ENCODE measurements at places on chromosomes 5 and 9.

DNA sequence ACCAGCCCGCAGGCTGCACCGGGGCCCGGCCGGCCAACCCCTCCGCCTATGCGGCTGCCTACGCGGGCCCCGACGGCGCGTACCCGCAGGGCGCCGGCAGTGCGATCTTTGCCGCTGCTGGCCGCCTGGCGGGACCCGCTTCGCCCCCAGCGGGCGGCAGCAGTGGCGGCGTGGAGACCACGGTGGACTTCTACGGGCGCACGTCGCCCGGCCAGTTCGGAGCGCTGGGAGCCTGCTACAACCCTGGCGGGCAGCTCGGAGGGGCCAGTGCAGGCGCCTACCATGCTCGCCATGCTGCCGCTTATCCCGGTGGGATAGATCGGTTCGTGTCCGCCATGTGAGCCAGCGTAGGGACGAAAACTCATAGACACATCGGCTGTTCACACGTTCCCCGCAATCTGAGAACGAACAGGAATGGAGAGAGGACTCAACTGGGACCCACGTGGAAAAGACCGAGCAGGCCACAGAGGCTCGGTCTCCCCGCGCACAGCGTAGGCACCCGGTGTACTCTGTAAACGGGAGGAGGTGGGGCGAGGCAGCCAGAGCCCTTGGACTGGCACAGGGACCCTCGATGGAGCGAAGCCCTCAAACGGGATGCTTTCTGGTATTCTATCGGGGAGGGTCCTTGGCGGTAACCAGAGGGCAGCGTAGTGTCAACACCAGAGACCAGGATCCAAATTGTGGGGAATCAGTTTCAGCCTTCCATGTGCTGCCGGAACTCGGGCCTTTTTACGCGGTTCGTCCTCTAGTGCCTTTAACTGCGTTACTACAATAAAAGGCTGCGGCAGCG, 1.9 kb downstream of the FOXE1 start:
- DNase-seq, result no peak

GRCh38 chr5:81855591-81855990, 104.7 kb upstream of the SSBP2 start:
- no peak for DNase-seq

- DNase-seq, result no peak
Measured at GRCh38 chr5:71937921-71938698, 169.2 kb upstream of the MAP1B start.

DNA sequence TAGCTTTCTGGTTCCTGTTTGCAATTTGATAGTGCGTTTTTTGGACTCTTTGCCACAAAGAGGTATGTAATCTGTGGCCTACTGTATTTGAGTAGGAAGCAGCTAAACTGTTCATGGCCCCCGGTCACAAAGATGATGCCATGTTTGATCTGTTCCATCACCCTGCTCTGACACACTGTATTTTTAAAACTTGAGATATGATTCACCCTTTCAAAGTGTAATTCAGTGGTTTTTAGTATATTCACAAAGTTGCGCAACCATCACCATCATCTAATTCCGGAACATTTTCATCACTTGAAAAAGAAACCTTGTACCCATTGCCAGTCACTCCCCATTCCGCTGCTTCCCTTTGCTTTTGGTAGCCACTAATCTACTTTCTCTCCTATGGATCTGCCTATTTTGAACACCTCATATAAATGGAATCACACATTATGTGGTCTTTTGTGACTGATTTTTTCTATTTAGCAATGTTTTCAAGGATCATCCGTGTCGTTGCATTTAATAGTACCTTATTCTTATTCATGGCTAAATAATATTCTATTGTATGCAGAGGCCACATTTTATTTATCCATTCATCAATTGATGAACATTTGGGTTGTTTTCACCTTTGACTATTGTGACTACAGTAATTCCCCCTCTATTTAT, 141.6 kb downstream of the NR3C1 start:
- DNase-seq, result peak; percentile 81

DNA sequence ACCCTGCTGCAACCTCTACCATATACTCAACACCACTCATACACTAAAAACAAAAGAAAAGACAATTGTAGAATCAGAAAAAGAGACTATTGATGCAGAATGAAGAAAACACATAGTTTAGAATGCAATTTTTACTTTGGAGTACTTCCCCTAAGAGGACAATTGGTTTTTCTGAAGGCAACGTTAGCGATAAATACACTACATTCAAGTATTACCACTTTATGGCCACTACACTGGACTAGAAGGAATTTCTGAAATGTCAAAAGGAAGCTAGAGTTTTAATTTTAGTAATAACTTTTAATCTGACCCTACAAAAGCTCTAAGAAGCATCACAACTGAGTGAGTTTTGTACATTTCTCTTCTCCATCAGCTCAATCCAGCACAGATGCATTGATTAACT, 24.7 kb downstream of the PUM3 start:
- DNase-seq, result no peak

DNA sequence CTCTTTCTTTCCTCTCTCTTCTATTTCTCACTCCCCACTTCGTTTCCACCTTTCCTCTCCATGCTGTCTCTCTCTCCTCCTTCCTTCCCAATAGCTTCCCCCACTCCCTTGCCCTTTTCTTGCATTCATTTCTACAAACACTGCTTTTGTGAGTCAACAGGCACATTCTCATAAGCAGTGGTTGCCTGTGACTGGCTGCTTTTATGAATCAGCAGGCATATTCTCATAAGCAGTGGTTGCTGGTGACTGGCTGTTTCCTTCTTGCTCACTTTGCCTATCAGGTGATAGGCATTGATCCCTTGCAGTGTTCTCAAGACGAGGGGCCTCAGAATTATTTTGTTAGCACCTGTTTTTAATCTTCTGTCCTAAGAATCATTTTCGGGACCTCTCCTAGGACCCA, 116.1 kb upstream of the ACTBL2 start:
- DNase-seq, result peak; percentile 30

DNA sequence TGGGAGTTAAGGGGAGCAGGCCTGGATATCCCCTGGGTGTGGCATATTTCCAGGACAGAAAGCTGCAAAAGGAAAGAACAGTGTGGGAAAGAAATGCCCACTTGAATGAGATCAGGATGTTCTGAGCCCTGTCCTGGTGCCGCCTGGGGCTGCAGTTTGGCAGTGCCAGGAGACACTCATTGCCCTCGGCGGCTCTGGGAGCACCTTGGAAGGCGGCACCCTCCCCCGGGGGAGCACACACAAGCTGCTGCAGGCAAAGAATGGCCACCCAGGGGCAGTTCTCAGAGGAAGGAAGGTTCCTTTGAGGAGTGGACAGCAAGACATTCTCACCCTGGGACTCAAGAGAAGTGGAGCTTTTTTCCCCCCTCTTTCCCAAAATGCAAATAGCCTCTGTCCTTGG, 305.3 kb downstream of the NTRK2 start:
- no peak for DNase-seq

DNA sequence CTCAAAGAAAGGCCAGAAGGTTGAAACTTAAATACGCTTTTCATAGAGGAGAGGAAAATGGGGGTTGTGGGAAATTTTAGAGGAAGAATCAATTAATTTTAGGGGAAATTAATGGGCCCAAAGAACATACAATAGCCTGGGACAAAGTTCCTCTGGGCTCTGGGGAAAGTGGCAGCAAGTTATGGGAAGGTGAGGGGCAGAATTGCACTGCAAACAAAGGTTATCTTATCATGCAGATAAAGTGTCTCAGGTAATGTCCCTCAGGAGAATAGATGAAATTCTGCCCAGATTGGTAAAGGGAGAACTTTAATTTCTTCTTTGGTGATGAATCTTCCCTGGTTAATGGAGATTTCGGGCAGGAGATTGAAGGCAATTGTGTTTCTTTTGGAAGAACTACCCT, 326.1 kb upstream of the SLC24A2 start:
- DNase-seq, result no peak

DNA sequence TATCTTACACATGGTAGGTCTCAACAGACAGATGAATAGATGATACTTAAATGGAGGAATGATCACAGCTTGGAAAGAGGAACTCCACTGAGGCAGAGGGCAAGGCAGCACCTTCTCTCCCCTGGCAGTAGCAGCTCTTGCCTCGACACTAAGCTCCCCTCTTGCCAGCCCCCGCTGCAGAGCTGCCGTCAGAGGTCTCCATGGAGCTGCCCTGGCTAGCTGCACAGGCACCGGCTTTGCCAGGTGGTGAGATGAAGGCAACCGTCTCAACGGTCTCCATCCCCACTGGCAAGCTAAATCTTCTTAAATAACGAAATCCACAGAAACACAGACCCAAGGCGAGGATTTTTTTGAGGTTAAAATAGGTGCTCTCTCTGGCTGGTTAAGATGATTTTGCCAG, 81.2 kb downstream of the CRB2 start:
- no peak for DNase-seq

- DNase-seq, result no peak
Measured at GRCh38 chr5:16557477-16557876, 59.3 kb downstream of the RETREG1 start.

DNA sequence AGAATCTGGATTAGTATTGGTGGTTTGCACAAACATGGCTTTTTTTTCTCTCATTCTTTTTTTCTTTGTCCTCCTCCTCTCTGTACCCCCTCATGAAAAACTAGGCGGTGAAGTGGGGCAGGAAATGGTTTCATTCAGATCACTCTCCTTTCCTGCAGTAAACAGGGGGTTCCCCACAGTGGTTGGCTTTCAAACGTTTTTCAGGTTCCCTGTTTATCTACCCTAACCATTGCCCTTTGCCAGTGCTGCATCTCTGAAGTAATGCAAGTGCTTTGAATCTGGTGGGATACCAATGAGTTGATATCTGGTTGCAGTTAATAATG, 29.8 kb downstream of the NR4A3 start:
- no peak for DNase-seq

GRCh38 chr9:81472701-81473100, 216.6 kb downstream of the TLE1 start:
- DNase-seq, result no peak

DNA sequence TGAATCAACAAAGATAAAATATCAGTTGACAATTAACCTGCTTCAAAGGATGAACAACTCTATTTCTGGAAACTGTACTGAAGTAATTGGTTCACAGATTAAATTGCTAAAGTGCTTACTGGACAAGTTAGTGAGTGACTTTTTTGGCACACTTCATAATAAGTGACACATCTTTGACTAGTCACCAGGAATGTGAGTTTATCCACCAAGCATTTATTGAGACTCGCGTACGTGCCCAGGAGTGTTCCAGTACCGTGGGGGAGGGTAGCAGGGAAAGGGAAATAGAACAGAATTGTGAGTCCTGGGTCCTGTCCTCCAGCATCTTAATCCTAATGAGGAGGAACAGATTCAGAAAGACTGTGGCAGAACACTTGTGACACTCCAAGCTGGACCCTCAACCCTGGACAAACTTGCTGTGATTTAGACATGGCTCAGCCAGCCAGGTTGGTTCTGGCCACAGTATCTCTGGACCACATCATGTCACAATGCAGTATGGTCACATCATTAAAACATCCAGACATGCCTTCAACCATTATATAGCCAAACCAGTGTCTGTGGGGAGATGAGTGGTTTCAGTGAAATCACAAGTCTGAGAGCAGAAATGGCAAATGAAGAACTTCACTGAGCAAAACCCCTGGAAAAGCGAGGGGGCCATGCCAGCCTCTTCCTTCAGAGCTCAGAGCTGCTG, 623.1 kb downstream of the BNC2 start:
- DNase-seq, result no peak

DNA sequence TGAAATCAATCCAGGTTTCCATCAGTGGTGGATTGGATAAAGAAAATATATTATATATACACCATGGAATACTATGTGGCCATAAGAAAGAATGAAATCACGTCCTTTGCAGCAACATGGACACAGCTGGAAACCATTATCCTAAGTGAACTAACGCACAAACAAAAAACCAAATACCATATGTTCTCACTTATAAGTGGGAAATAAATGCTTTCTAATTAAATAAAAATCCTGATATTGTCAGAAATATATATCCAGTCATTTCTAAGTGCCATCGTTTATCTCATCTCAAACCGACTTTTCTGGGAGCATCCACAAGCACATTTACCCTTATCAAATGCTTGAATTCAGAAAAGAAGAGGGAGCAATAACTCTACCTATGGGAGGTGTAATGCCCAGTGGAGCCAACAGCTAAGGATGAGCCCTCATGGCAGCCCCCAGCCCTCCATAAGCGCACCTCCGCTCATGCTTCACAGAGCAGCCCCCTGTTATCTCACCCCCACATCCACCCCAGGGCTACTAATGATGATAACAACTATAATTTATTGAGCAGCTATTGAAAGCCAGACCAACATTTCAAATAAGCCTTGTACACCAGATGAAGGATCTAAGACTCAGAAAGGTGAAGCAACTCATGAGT, 101.7 kb upstream of the SPOCK1 start:
- DNase-seq, result no peak

DNA sequence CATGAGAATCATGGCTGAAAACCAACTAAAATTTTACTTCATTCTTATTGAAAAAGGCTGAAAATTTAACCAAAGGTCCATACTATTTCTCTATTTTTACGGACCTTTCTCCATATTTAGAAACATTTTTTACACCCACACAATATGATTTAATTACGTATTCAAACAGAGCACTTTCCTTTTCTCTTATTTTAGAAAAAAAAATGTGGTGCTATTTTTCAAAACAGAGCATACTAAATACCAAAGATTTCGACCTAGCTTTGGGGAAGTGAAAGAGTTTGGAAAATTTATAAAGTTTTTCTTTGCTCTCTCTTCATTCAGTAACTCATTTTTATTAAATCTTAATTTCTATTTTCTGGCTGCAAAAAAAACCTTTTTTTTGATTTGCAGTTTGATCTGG, 38.1 kb downstream of the RNF145 start:
- no peak for DNase-seq

DNA sequence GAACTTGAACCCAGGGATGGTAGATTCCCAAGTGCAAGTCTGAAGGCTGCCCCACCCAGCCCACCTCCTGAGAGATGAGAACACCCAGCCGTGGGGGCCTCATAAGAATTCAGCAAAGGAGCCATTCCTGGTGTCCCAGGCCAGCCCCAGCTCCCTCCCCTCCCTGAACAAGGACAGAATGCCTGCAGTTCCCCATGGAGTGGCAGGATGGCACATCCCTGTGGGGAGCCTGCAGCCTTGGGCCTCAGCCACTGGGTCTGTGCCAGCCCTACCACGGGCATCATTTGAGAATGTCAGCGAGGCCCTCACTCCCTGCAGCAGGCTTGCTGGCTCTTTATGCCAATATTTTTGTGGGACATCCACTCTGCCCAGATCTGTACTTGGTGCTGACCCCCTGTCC, 36.2 kb upstream of the RAPGEF1 start:
- no peak for DNase-seq

DNA sequence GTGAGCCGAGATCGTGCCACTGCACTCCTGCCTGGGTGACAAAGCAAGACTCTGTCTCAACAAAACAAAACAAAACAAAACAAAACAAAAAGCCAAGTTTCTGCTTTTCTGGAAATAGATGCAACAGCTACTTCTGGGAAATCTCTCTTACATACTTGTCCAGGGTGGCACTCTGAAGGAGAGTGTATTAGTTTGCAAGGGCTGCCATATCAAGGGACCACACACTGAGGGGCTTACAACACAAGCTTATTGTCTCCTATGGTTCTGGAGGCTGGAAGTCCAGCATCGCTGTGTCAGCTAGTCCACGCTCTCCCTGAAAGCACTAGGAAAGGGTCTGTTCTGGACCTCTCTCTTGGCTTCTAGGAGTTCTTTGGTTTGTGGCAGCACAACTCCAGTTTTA, 277.9 kb upstream of the WWC1 start:
- no peak for DNase-seq

GRCh38 chr9:128202648-128203023, 543 bp upstream of the DNM1 start:
- DNase-seq, result no peak

Measured in skeletal muscle cell (primary cell).